ENCODE measurements at places on chromosomes 2 and 18.

DNA sequence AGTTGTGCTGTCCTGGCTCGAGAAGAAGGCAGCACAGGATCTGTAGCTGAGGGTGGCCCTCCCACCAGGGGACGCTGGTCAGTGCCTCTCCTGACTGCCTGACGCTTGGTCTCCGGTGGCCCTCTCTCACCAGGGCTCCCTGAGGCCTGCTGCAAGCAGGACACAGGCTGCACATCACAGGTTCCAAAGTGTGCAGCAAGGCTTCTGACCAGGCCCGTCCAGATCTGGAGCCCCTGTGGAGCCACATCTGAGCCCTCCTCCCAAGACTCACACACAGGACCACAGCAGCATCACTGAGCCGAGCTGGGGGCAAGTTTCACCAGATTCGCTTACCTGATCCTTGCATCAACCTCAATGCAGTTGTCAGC lies 12.1 kb downstream of the AMER3 start:
- no peak for DNase-seq

GRCh38 chr2:238046725-238047270 lies 14.0 kb upstream of the SCLY start:
- no peak for DNase-seq

GRCh38 chr2:167342769-167343168 lies 454.5 kb downstream of the XIRP2 start:
- no peak for DNase-seq

DNA sequence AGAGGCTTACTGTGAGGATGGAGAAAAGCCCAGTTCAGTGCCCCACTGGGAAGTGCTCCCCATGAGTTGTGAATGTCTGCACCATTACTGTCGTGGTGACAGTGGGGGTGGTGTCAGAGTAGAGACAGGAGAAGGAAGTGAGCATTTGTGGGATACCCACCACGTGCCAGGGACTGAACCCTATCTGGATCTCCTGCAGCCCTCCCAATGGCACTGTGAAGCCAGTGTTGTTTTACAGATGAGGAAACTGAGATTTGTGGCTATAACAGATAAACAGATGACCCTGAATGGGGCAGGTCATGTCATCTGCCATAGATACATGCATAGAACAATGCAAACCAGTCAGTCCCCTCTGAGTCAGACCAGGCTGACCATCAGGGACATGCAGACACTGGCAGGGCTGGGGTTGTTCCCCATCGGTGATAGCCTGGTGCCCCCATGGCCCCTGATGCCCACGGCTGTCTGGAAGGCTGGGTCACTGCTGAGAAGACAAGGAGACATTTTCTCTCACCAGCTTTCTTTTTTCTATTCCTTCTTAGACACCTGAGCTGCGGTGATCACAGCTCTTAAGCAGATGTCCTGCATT lies 60.8 kb downstream of the EMILIN2 start:
- peak; percentile 31 for DNase-seq

GRCh38 chr2:88210132-88211002 lies 40.2 kb downstream of the THNSL2 start:
- DNase-seq, result no peak

- no peak for DNase-seq
Observed at GRCh38 chr2:76281156-76281841, 570.6 kb upstream of the GCFC2 start.

- DNase-seq, result no peak
Observed at GRCh38 chr2:9336241-9336575, 87.1 kb downstream of the ITGB1BP1 start.

DNA sequence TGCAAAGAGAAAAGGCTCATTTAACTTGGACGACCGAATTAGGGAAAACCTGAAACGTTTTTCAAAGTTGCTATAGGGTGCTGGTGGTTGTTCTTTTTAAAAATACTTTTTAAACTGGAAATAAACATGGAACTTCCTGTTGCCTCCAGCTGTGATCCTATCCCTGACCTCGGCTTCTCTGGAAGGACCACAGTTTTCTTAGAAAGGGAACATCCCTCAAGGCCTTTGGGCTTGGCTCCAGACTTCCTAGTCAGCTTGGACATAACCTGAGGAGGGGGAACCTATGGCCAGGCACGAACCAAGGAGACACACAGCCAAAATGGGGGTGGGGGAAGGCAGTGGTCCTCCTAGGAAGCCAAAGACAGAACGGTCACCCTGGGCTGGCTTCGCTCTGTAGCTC lies 57.7 kb downstream of the CENPO start:
- no peak for DNase-seq

GRCh38 chr2:38217401-38218188 lies 141.6 kb upstream of the CYP1B1 start:
- no peak for DNase-seq

DNA sequence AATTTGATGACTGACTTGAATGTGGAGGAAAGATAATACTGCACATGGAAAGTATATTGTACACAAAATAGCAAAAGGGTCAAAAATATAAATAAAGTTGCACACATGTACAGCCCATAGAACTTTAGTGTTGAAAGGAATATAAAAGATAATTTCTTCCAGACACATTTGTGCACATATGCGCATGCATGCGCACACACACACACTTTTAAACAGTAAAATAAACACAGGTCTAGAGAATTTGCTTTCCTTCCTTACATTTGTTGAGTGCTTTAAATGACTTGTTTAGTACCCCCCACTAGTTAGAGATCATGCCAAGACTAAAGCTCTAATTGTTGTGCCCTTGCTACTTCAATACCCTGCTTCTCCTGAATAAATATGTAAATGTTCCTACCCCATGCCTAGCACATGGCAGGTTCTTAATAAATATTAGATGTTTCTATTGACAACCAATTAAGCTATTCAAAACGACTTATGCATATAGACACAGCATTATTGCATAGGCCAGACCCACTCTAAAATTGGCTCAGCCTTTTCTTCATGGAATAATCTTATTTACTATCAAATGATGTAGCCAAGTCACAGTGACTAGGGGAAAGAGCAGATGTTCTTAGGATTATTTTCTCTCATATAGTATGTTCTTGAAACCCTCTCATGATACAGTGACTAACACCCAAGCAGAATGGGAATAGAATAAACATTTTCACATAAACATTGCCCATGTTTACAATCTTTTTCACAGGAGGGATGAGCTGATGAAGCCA lies 165.5 kb upstream of the ACVR2A start:
- no peak for DNase-seq

DNA sequence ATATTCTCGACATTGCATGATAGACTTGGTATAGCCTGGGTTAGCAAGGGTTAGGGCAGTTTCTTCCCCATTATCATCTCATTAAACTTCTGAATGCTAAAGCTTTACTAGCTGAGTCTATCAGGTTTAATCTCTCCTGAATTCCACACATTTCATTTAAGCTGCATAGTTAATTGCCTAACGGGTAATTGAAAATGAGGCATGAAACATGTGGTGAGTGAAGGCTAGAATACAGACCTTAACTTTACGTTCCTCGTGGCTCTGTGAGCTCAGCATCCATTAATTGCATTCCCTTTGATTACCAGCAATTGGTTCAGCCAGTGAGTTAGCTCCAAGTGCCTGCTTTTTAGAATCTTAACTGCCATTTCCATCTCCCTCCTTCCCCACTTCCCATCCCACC lies 126.5 kb upstream of the MEX3C start:
- no peak for DNase-seq

GRCh38 chr2:197189426-197190099 lies 121.0 kb downstream of the ANKRD44 start:
- no peak for DNase-seq

Measured in right cardiac atrium (tissue), 5 donors.